SIG-M5 (cell line): ENCODE measurements at places on chromosomes 6 and 20.

DNA sequence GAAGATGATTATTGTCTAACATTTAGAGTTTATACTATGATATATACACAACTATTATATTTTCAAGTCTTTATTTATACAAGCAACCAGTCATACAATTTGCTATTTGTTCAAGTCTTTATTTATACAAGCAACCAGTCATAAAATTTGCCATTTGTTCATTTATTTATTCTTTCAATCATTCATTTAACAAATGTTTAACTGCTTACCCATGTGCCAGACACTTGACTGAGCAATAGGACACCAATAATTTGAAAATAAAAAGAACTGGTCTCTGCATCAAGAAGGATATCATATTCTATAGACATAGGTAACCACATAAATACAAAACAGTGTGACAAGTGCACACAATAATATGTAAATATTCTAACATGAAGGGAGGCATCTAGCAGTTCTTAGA lies 20.3 kb downstream of the GRIK2 start:
- no peak for DNase-seq

DNA sequence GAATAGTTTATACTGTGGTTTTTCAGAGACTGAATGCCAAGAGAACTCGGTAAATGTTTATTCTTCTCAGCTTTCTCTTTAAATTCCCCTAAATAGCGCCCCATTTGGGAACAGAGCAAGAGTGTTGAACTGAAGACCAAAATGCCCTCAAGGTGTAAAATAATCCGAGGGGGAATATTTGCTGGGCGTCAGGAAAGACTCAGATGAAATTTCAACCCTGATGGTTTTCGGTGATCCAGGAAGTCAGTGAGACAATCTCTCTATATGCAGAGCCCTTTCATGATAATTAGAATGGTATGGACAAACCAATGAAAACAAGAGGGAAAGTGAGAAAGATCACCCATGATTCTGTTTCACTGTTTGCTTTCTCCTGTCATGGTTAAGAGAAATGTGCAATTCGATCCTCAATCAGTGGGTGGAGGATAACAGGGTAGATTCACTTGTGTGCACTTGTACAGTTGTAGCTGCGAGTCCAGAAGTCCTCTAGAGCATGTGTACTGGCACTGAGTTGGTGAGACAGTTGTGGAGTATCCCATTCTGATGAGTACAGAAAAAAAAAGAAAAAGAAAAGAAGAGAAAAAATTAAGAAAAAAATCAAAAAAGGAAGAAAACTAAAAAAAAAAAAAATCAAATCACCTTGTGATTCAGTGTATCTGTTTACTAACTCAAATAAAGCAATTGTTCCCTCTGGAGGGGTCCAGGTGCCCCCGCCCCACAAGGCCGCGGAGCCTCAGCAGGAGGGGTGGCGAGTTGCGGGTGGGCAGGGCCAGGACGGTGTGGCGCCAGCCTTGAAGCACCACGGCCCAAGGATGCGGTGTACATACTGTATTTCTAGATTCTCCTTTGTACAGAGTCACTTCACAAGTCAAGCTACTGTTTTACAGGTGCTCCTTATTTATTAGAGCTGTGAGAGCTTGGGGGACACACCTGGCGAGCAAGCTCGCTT lies 164.9 kb downstream of the SCML4 start:
- no peak for DNase-seq

DNA sequence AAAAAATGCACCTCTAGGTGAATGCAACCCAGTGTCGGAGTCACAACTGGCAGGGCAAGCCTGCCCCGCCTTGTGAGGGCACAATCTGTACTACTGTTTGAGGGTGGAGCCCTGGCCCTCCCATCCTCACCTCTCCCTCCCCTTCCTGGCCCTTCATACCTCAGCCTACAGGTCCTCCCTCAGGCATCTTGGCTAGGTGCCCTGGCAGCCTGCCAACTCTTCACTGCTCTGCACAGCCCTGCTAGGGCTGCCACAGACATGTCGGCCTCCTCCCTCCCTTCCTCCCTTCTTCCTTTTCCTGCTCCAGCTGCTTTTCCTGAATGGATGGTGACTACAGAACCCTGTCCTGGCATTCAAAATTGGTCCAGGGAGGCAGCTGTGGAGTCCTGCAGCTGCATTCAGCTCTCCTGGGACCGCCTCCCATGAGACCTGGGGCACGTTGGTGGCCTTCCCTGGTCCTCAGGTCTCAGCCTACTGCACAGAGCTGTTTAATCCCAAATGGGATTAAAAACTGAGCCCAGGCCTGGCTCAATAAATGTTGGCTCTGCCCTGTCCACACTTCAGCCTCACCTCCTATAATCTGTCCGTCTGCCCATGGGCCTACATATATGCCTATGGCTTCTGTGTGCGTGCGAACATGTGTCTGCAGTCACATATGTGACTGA lies 52.7 kb downstream of the CDH22 start:
- no peak for DNase-seq

GRCh38 chr6:12654514-12654913 lies 62.1 kb upstream of the PHACTR1 start:
- DNase-seq = no peak

- no peak for DNase-seq
Measured at GRCh38 chr20:2693286-2694007, 867 bp downstream of the EBF4 start.

- DNase-seq = no peak
Measured at GRCh38 chr6:85402071-85402470, 47.8 kb upstream of the NT5E start.

- no peak for DNase-seq
Measured at GRCh38 chr20:10115021-10115420, 80.2 kb downstream of the ANKEF1 start.

DNA sequence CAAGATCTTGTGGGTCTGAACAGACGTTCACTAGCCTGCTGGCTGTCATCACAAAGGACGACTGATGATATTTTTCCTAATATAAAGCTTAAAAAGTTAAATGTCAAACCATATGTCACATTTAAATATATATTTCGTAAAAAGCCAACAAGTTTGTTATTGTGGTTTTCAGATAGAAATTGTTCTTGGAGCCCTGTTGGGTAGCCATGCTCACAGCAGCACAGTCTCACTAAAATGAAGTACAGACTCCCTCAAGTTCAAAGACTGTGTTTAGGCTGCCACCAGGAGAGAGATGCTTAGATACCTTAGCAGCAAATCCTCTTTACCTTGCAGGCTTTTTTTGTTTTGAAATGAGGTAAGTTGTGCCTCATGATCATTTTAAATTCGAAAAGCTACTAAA lies 17.8 kb downstream of the EEF1E1 start:
- DNase-seq = no peak

GRCh38 chr6:135534773-135535380 lies 37.3 kb upstream of the AHI1 start:
- DNase-seq = no peak
